C1 segment of cervical spinal cord (tissue), 14 donors: ENCODE measurements at places on chromosomes 5 and 9.

GRCh38 chr5:54969856-54970828 lies 15.3 kb downstream of the ESM1 start:
- no peak for DNase-seq

DNA sequence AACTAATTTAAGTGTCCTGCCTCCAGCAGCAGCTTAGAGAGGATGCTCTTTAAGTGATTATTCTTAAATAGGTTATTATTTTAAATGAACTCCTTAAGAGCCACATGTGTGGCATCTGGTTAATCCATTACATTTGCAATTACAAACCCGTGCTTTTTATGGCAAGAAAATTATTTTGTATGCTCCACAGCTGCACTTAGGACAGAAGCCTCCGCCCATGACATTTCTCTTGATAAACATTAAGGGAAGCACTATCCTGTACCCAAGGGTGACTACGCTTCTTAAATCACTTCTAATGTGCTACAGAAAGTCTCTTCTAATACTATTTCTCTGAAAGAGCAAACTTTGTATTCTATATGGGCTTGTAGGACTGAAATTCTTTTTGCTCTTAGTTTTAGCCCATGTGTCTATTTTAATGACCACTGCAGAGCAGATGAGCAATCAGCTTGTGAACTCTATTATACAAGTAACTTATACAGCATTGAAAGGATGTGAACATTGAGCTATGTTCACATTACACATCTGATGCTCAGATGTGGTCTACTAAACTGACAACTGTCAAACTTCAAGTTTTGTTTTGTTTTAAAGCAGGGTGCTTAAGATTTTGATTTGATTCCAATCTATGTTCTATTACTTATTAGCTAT lies 223.4 kb downstream of the COX7C start:
- DNase-seq = no peak

DNA sequence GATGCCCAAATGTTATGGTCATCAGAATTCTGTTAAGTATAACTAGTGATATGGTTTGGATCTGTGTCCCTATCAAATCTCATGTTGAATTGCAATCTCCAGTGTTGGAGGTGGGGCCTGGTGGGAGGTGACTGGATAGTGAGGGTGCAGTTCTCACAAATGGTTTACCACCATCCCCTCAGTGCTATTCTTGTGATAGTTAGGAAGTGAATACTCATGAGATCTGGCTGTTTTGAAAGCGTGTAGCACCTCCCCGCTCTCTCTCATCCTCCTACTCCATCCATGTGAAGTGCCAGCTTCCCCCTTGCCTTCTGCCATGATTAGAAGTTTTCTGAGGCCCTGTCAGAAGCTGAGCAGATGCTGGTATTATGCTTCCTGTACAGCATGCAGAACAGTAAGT lies 359.5 kb downstream of the TMEM167A start:
- DNase-seq = no peak

- DNase-seq = no peak
Observed at GRCh38 chr9:83043597-83043996, 19.3 kb downstream of the RASEF start.

DNA sequence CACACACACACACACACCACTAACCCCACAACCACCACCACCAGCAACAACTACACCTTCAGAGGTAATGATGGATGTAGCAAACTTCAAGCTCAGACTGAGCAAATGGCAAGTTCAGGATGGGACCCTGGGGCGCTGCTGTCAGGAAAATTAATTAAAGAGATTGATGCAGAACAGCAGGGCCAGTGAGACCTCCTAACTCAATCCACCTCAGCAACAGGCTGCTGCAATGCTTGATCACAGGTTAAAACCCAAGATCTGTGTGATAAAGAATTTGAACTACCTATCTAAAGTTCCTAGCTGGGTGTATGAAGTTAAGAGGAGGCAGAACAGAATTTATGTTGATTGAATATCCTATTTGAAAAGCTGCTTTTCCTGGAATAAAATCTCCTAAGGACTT lies 140.3 kb upstream of the FER start:
- DNase-seq = no peak

DNA sequence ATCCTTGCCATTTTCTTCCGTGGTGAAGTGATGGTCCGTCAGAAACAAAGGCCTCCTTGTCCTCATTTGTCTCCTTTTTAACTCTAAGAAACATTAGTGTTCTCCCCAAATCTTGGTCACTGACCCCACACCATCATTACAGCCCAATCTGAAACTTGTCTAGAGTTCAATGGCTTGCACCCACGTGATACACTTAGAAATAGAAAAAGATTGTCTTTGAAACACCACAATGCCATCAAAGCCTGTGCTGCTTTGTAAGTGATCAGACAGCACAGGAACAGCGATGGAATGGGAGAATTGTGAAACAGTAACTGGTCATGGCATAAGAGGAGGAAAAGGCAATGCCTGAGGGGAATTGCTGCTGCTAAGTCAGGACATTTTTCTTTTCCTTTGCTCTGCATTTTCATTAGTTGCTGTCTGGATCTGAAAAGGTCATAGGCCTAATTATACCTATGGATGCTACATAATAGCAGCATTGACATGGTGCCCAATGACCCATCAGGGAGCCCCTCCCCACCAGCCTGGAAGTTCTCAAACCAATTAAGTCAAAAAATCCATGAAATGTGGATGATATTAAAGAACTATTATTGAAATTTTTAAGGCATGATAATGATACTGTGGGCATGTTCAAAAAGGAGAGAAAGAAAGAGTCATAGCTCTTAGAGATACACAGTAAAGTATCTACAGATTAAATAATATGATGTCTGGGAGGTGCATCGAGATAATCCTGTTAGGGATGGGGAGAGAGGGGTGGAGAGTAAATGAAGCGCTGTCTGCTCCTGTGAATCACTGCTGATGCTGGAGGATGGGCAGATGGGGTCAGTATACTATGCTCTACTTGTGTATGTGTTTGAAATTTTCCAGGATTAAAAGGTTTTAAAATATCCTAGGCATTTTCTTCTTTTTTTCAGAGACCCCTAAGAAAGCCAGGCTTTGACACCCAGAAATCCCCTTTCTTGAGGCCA lies 83.6 kb downstream of the ENC1 start:
- DNase-seq = no peak

- peak; percentile 4 for DNase-seq
Observed at GRCh38 chr9:128341435-128341849, 1.1 kb downstream of the SLC27A4 start.

GRCh38 chr9:126666155-126666803 lies 52.6 kb downstream of the LMX1B start:
- no peak for DNase-seq
